T-helper 2 cell (primary cell): ENCODE measurements at places on chromosomes 11 and 22.

DNA sequence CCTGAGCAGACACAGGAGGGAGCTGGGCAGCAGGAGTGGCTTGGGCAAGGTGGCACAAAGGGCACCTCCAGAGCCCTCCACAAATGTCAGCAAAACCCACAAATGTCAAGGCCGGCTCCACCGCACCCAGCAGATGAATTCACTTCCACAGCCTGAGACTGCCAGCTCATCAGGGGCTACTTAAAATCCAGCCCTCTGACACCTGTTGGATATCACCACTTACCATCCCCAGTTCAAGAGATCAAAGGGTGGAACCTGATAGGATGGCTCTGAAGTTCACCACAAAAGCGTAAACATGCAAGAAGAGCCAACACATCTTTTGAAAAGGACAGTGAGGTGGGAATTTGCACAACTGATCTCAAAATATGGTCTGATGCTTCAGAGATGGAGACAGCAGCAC is 168.6 kb upstream of the GRK3 start:
- no peak for DNase-seq

DNA sequence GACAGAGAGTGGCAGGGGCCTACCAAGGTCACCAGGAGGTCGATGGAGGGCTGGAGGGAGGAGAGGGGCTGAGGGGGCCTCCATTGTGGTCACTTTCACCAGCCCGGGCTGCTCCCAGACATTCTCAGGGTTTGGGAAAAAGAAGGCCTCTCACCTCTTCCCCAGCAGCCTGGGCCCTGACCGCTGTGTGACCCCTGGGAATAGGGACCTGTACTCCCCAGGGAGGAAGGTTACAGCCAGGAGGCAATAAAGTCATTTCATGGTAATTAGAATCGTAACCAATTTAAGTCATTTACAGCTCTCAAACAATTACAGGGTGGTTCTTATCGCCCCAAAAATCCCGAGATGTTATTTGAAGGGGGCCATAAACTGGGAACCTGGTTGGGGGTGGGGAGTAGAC is 37.8 kb downstream of the ISX start:
- no peak for DNase-seq

DNA sequence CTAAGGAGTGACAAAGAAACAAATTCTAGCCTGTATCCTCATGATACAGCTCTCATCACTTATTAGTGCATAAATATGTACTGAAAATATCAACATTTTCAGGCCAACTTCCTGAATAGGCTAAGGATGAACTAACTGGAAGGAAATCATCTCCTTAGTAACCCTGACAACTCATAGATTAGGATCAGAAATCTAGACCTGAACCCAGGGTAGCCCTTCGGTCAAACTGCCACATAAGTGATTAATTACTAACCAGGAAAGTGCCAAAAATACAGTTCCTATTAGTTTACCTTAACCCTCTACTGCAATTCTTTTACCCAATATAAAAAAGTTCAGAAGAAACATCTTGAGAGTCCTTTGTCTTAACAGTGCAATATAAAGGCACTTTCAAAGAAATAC is 40.0 kb downstream of the AMBRA1 start:
- no peak for DNase-seq

- no peak for DNase-seq
These were observed 142.2 kb upstream of the C11orf58 start for GRCh38 chr11:16596231-16596630.

DNA sequence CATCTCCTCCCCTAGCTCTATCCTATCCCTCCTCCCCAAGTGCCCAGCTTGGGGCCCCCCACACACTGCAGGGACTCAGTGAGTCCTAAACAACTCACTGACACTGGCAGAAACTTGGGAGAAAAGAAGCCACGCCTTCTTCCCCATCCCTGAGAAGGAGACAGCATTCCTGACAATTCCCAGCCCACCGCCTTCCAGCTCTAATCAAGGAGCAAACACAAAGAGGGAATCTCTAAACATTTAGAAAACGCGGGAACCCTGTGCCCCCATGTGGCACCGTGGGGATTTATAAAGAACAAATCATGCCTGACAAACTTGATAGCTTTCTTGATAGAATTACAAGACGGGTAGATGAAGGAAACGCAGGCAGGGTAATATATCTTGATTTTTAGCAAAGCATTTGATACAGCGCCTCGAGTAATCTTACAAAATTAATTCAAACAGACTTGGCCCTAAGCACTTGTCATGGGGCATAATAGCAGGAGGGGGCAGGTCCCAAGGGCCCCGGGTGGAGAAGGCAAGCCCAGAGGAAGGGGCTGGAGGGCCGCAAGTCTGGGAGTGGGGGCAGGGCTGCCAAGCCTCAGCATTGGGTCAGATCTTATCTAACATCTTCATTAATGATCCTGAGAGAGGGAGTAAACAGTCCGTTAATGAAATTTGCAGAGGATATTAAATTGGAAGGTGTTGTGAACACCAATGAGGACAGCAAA is 4.5 kb downstream of the CHST1 start:
- DNase-seq: no peak
